ENCODE measurements at places on chromosomes 1 and 21.

DNA sequence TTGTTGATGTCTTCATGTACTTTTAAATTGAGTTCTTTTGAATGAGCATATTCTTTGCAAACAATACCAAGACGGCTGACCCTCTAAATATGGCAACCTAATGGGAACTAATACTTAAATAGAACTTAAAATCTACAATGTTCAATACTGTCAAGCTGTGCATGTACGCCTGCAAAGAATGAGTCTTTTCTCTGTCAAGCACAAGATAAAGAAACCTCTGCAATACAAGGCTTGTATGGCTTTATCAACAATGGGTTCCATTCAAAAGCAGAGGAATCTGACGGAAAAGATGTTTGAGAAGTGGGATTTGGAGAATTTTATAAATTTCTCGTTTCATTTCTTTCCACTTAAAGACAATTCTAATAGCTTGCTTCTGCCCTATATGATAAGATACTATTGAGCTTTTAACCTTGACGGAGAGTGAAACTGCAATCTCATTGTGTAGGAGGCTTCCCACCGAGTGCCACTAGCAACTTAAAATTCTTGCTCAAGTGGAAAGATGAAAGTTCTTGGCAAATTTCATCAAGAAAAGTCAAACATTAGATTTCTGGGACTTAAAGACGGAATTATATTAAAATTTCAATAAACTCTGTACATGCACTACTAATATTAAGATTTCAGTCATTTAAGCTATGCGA is 119.8 kb downstream of the RGS21 start:
- DNase-seq = no peak

- no peak for DNase-seq
These were observed 226.1 kb downstream of the RGS7 start for GRCh38 chr1:241130881-241131280.

DNA sequence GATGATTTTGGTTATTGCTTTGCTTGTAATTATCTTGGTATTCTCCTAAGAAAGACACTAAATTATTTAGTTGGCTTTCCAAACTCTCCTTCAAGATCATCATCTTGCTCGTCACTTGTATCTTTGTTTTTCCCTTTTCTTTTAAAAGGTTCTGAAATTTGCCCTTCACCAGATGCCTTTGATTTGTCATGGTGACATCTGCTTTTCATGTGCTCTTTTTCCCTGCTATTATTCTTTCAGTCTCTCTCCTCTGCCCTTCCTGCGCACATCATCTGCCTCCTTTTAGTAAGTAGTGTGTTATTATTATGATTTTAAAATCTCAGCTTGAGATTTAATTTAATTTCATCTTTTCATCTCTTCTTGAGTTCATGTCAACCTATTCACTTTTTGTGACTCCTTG is 92.1 kb downstream of the BACH1 start:
- no peak for DNase-seq

DNA sequence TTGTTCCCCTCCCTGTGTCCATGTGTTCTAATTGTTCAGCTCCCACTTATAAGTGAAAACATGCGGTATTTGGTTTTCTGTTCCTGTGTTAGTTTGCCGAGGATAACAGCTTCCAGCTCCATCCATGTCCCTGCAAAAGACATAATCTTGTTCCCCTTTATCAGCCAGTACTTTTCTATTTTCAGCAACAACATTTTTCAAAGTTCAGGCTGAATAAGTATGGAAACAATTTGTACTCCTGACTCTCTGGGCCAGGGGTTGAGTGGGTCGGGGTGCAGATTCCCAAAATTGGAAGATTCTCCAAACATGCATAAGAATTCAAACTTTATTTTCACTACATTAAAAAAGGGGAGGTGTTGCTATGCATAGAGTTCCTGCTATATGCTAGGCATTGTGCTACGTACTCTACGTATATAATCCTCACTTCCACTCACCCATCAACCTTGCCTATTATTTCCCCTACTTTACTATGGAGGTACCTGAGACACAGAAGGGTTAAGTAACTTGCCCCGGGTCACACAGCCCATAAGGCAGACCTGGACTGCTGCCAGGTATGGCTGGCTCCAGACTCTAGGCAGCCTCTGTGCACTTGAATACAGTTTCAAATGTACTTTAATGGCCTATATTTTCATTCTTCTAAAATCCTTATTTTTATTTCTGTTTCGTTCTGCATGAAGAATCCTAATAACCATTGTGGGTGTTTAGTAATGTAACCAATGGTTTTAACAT is 117.1 kb upstream of the C8B start:
- DNase-seq = no peak

- no peak for DNase-seq
These were observed 223.1 kb upstream of the TMEM51 start for GRCh38 chr1:14930247-14930965.
